ENCODE measurements at places on chromosomes 2 and 18.
A peak's percentile ranks its signal among the peaks of the same experiment; 100 is the strongest.

DNA sequence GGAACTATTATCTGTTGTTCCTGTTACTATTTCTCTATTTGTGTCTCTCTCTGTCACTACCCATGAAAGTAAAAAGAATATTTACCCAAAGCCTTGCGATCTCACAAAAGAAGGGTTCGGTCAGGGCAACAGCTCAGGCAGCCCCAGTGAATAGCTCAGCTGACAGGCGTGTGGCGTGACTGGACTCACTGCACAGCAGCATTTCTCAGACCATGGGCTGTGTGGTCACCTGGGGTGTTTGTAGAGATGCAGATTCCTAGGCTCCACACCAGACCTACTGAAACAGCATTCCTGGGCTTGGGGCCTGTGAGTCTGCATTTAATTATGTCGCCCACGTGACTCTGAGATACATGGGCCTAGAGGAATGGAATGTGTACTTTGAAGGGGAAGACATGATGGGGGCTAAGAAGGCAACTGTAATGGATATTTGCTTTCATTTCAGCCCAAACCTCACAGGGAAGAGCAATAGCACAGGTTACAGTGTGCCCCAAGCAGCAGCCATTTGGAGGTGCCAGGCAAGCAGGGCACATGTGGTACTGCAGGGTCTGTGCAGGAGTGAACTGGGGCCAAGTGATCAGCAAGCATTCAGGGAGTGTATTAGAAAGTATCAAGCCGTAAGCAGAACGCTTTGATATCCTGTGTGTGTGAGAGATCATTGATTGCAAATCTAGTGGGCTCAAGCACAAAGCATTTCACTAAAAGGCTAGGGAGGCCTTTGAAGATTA lies 90.4 kb upstream of the RBMS1 start:
- DNase-seq = no peak

- DNase-seq = no peak
Observed at GRCh38 chr2:241603686-241604085, 33.3 kb downstream of the THAP4 start.

- no peak for DNase-seq
Observed at GRCh38 chr2:62297624-62298010, 101.7 kb downstream of the B3GNT2 start.

DNA sequence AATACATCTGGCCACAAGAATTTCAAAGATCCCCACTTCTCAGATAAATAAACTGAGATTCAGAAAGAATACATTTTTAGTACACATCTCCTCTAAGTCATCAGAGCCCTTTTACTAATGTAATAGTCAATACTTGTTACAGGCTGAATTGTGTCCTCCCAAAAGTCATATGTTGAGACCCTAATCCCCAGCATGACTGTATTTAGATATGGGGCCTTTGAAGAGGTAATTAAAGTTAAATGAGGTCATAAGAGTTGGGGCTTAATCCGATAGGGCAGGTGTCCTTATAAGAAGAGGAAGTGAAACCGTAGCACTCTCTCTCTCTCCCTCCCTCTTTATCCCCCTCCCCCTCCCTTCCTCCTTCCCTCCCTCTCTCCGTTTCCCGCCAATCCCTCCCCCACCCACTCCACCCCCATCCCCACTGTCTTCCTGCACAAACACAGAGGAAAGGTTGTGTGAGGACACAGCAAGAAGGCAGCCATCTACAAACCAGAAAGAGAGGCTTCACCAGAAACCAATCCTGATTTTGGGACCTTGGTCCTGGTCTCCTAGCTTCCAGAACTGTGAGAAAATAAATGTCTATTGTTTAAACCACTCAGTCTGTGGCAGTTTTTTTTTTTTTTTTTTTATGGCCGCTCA lies 66.6 kb upstream of the ZNF397 start:
- no peak for DNase-seq

GRCh38 chr2:85758361-85759256 lies 4.8 kb downstream of the ATOH8 start:
- DNase-seq = no peak

GRCh38 chr18:62716619-62717168 lies 1.4 kb downstream of the PHLPP1 start:
- DNase-seq = peak; percentile 77

DNA sequence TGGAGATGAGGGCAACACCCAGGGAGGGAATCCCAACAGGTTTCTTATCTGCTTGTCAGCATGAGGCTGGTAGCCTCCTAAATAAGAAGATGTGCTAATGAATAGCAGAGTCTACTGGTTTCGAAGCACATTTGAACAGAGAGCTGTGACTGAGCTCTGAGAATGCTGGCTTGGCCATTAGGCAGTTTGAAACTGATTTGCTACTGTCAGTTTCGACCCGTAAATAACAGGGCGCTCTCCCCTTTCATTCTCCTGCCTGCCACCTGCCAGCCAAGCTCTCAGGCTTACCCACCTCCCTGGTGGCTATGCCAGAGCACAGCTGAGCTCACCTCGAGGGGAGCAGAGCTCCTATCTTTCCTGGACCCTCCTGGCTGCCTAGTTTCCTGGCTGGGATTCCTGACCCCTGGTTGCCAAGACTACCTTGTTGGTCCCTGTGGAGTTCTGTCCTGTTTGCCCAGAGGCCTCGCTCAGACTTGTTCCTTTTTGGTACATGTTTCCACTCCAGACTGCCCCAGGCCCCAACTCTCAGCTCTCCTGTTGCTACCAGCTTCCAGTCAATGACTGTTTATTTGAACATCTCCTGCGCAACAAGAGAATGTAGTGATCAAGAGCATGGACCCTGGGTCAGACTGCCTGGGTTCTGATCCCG lies 102.3 kb upstream of the ALPP start:
- no peak for DNase-seq

- no peak for DNase-seq
Observed at GRCh38 chr2:80420530-80421208, 116.1 kb upstream of the LRRTM1 start.

DNA sequence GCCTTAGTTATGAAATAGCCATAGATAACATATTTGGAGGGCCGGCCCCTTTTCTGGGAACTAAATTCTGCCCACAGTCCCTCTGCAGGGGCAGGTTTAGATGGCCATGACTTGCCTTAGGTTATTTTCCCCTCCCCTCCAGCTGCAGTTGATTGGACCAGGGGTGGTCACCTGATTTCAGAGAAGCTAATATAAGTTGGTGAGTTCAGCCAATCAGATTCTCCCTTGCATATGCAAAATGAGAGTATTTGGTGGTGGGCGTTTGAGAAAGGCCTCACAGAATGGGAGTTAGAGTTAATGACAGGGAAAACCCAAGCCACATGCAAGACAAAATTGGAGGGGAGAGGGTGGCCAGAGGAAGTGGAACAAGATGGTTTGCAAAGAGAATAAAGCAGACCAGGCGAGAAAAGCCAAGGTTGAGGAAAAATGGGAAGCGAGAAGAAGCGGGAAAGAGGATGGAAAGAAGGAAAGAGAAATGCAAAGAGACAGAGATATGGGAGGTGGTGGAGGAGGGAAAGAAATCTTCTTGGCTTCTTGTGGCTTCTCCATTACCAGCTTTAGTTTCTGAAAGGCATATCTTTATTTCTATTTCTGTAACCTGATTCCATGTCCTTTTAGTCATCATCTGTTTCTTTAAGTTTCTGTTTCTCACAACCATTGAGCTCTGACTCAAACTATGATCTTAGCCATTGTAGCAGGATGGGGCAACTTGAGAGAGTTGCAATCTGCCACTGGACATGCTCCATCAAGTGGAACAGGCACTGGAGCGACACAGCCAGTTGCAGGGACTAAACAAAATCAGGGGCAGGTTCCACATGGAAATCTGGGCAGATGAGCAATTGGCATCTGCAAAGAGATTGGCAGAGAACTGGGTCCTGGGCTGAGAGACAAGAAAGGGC lies 108.1 kb upstream of the SIX3 start:
- DNase-seq = no peak

DNA sequence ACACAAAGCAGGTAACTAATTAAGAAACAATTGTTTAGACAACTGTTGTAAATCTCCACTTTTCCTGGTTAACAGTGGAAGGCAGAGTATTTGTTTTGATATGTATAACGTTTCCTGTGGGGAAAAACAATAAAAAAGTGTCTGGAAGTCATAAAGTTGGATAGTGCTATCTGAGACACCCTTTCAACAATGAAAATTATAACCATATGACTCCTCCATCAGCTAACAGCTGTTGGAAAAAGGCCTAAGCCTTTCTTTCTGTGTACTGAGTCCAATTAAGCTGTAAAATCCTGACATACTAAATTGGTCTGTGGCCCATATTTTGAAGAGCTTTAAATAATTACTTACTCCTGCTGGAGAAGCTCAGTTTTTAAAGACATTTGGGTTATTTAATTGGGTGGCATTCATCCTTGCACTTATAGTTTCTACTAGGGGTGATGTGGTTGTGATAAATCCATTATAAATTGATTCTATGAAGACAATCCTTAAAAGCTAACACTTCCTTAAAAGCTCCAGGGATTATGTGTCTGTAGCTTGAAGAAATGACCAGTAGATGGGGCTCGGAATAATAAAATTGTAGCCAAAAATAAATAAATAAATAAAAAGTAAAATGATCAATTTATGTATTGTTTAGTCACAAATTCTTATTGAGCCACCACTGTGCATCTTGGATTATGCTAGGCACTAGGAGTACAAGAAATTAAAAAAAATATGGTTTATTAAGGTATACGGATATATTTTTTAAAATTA lies 698.1 kb upstream of the NXPH2 start:
- DNase-seq = no peak

DNA sequence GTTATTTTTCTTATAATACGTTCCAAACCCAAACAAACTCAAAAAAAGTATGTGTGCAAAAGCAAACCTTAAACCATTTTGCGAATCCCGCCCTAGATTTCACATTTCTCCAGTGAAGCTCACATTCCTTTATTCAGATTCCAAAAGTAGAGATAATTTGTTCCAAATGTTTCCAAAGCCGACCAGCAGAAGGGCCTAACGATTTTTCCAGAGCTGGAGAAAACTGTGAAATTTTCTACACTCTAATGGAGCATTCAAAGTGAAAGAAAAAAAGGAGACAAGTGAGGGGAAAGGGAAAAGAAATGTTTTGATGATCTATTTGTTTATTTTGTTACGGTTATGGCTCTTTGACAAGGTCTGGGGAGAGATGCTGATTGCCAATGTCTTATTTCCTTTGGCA lies 286.5 kb upstream of the SLC14A2 start:
- no peak for DNase-seq

GRCh38 chr18:1270081-1270480 lies 365.4 kb downstream of the ADCYAP1 start:
- DNase-seq = no peak

- peak; percentile 36 for DNase-seq
Observed at GRCh38 chr2:96548558-96549465, 12.3 kb downstream of the ARID5A start.

- no peak for DNase-seq
Observed at GRCh38 chr2:15279201-15279876, 281.8 kb downstream of the NBAS start.

DNA sequence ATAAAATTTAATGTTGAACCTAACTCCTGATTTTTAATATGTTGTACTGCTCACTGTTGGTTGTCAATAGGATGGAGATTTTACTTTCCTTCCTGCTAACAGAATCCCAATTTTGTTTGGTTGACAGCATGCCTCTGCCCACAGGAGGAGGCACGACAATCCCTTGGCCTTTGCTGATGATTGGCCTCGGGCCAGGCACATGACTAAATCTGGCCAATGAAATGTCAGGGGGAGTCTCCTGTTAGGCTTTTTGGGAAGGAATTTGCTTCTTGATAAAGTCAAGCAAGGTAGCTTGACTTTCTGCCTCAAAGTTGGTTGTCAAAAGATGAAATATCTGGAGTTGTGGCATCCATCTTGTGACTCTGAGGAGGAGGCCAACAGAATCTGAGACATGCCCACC lies 6.8 kb upstream of the TGFA start:
- DNase-seq = no peak

DNA sequence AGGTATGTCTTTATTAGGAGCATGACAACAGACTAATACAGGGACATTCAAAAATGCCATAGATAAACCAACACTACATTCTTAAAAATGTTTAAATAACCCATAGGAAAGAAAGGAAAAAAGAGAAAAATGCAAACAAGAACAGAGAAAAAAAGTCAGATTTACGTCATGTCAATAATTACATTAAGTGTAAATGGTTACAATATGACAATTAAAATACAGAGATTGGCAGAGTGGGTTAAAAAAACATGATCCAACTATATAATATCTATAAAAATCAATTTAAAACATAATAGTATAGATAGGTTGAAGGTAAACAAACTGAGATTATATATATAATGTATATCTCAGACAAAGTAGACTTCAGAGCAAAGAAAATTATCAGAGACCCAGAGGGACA lies 255.8 kb downstream of the ANAPC1 start:
- no peak for DNase-seq

DNA sequence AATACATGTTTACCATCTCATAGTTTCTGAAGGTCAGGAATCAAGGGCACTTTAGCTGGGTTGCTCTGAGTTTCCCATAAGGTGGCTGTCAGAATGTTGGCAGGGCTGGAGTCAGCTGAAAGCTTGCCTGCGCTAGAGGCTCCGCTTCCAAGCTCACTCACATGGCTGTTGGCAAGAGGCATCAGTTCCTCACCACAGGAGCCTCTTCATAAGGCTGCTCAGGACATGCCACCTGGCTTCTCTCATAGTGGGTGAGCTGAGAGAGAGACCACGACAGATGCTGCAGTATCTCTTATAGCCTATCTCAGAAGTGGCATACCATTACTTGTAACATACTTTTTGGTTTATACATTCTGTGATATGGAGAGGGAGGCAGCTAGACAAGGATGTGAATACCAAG lies 7.2 kb downstream of the HADHB start:
- DNase-seq = no peak

DNA sequence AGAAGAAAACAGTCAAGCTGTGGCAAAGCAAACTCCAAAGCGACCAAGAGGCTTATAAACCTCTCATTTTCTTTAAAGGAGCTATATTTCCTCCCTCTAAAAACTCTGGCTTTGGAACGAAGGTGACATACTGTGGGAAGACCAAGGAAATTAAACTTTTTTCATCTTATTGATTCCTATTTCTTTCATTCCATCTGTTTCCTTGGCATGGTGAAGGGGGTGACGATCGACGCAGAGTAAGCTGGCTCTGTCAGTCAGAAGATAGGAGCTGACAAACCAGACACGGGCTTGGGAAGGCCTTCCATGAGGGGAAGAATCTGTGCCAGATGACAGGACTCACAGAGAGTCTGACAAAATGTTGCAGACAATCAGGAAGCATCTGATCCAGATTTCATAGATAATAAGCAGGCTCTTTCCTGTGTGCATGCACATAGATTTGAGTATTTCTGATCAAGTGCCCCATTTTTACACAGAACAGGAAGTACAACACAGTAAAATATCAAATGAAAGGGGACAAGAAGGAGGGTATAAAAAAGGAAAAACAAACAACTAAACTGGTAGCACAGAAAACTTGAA lies 261.7 kb downstream of the SATB2 start:
- no peak for DNase-seq

- DNase-seq = no peak
Observed at GRCh38 chr2:102753563-102754159, 8.2 kb upstream of the TMEM182 start.

DNA sequence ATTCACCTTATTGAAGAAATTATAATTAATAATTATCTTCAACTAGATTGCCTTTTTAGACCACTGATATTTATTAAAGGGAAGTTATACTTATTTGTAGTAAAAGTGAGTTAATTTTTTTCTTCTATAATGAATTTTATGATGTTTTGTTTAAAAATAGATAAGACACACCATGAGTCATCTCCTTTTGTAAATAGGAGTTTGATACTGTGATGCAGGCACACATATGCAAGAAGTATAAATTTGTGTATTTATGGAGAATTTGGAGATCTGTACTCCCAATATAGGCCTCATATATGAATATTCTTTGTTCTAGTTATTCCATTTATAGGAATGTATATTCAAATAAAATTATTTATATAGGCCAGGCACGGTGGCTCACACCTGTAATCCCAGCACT lies 703.5 kb upstream of the CHAC2 start:
- no peak for DNase-seq

Measured in upper lobe of right lung (tissue), 1 donor.